ENCODE measurements at places on chromosomes 4 and X.

DNA sequence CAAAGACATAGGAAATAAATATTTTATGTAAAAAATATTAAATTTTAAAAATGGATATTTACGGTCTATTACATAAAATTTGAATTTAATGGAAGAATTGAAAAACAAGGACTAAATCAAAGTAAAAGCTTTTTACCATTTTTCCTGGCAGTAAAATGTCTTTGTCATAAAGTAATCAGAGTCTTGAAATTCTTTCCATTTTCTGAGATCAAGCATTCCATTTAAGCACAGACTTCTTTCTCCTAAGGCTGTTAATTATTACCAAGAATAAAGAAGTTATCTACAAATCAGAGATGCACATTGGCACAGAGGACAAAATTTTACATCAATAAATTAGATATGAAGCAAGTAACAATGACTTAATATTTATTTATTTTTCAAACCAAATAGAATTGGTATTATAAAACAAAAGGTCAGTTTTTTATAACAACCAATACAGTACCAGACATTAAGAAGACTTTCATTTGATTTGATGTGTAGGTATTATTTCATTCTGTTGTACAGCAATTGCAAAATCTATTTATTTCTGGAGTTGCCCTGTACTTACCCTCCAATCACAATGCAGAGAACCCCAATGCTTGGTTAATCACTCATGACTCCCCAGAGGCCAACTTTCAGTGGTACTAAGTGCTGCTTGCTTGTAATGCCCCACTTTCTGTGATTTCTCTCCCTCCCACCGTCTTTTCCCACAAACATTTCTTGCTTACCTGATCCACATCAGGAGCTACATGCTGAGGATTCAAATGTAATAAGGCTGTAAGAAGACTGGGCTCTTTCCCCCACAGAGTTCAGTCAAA lies 254.6 kb downstream of the GASK1B start:
- no peak for DNase-seq

DNA sequence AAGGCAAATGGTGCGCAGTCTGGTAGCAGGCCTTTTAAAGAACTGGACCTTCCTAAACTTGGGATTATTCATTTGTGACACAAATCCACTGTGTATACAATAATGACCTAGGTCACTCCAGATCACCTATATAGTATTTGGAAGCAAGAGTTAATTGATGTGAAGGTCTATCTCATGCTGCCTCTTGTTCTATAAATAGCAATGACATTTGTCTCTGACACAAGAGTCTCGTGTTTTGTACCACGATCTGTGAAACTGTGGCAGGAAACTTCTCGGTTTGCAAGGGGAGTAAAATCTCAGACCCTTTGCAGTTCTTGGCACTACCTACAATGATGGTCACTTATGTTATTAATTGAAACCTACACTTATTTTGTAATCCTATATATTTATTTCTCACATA lies 1408.4 kb downstream of the PCDH7 start:
- DNase-seq: no peak

GRCh38 chrX:69314436-69315348 lies 149.4 kb upstream of the PJA1 start:
- no peak for DNase-seq

GRCh38 chrX:873016-873415 lies 242.4 kb downstream of the SHOX start:
- DNase-seq: no peak

DNA sequence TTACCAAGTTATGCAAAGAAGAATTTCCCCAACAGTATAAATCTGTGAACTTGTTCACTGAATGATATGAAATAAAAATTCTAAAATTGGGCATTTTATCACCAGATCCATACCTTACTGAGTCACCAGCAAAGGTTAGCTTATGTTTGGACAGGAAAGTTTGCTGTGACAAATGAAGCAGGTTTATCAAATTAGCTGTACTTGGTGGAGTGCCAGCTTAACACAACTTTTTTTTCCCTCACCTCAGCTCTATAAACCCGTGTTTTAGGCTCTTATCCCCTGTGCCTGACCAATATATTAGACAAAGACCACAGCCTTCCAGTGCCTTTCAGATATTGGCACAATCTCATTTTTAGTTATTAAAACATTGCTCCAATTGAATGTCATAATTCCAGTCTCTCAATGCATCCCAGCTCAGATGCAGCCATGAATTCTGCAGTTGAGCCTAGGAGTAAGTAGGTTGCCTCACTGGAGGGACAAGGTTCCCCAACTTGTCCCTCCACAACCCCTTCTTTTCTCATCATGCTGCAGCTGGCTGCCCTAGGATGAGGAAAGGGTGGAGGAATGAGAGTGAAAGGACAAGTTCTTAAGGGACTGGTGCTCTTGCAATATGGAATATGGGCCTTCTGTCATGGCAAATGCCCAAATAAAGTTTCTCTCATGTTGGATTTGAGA lies 27.0 kb upstream of the PDGFC start:
- DNase-seq: no peak

GRCh38 chrX:153926858-153927671 lies 1.0 kb upstream of the ARHGAP4 start:
- DNase-seq: peak; percentile 91

DNA sequence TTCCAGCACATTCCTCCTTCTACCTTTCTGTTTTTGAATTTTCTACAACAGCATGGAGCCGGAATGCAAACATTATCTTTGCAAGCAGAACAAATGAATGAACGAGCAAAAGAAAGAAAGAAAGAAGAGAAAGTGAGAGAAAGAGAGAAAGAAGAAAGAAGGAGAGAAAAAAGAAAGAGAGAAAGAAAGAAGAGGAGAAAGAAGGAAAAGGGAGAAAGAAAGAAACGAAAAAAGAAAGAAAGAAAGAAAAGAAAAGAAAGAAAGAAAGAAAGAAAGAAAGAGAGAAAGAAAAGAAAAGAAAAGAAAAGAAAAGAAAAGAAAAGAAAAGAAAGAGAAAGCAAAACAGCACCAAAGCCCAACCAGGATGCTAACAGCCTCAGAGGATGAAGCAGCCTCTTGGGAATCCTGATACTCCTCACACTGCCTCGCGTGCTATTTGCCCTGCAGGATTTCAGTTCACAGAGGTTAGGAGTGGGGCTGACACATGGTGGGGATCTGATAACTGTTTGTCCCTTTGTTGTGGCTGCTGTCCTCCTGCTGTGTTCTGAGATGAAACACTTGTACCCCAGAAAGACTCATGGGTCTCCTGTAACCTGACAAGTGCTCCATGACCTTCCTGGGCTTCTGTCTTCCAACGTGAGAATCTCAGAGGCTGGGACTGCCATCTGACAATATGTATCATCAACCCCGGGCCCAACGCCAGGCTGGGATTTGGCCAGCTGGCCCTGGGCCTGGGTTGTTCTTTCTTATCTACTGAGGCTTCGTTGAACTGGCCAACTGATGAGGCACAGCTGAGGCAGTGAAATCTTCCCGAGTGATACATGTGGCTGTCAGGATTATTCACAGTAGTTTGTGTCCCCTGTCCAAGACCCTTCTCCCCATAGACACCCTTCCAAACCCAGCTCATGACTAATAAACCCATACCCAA lies 61.0 kb downstream of the SEPSECS start:
- DNase-seq: no peak

GRCh38 chrX:108640817-108641216 lies 95.5 kb downstream of the IRS4 start:
- no peak for DNase-seq

- DNase-seq: no peak
Observed at GRCh38 chr4:137572647-137573046, 40.4 kb upstream of the PCDH18 start.

DNA sequence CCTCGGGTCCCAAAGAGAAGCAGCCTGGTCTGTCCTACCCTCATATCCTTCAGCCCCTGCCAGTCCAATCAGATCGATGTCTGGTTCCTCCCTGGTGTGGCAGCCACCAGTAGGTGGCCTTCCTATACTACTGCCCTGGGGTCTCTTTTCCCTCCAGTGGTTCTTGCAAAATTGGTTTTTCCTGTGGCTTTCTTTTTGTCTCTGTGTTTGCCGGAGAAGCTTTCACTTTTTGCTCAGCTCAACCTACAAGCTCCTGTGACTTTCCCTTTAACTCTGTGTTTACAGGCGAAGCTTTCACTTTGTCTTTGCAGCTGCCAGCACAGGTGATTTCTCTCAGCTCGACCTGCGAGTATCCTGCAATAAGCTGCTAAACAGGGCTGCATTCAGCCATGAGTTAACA lies 46.8 kb downstream of the UGT2A3 start:
- no peak for DNase-seq

GRCh38 chrX:56618323-56618722 lies 54.9 kb downstream of the UBQLN2 start:
- DNase-seq: no peak

DNA sequence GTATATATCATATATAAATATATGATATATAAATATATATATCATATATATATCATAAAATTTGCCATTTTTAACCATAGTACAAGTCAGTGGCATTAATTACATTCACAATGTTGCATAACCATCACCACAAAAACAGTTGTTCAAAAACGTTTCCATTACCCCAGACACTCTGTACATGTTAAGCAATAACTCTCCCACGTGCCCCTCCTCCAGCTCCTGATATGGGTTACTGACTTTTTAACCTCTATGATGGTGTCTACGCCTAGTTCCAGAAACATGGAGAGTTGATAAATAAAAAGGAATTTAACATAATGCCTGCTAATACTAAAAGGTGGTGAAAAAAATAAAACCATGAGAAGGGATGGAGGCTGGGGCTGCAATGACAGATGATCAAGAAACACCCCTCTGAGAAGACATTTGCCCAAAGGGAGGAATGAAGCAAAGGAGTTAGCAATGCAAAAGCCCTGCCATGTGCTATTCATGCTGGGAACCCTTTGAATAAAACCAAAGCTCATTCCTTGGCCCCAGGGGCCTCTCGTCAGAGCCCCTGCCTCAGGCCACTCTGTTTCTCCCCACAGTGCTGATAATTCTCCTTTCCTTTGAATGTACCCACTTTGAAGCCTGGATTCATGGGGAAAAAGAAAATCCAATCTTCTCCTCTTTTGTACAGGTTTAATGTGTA lies 144.3 kb downstream of the NWD2 start:
- DNase-seq: no peak

DNA sequence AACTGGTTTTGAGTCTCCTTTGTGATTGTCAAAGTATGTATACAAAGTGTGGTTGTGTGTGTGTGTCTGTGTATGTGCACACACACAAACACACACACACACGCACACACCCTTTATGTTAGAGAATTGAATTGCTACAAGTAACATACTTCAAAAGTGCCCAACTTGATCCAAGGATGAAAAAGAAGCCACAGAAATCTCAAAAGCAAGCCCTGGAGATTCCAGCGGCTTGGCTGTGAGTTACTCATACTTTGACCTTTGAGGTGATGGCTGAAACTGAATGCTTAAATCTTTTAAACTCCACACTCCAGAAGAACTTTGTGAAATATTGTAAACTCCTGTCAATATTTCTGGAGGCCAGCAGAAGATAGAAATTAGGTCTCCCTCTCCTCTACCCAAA lies 168.4 kb upstream of the NRK start:
- DNase-seq: no peak

- no peak for DNase-seq
Observed at GRCh38 chr4:92163348-92163747, 140.4 kb upstream of the GRID2 start.

- no peak for DNase-seq
Observed at GRCh38 chr4:154010371-154010770, 221.5 kb upstream of the SFRP2 start.

DNA sequence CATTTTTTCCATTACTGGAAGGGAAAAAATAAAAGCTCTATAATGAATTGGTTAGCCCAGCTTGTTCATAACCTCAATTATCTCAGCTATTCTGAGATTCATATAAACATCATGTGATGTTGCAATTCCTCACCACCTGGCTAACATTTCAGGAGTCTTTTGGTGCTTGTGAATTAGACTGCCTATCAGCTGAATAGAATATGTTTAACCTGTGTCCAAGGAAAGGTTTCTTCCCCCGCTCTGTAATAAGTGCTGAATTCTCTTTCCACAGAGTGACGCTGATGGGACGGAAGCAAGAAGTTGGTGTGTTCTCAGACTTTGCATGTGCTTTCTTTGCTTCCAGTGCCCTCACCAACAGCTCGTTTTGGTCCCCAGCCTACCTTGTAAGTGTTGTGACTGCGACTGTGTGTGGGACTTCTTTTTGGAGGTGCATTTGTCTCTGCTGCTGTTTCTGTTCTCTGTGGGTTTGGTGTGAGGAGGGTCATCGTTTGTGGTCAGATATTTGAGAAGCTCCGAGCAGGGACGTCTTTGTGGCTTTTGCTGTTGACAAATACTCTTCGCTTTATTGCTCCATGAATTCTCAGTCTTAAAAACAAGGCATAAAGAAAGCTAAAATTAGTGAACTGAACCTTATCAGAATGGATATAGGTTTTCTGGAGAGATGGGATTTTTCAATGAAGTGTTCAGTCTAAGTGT lies 61.7 kb downstream of the PPARGC1A start:
- no peak for DNase-seq

DNA sequence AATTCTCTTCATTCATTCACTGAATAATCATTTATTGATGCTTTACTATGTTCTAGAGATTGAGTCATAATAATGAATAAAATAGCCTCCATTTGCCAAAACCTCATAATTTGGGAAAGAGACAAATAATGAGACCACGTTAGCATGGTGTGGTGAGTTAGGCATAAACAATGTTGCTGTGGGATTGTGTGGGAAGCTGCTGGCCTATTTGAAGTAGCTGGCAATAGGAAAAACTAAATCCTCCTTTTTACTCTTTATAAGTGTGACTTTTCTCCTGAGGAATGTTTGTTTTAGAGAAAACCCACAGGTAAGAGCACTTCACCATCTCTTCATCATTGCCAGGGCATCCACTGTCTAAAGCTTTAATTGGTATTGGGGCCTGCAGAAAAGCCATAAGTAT lies 95.3 kb downstream of the AREG start:
- no peak for DNase-seq

GRCh38 chrX:111410590-111411078 lies 1.4 kb downstream of the DCX start:
- no peak for DNase-seq

DNA sequence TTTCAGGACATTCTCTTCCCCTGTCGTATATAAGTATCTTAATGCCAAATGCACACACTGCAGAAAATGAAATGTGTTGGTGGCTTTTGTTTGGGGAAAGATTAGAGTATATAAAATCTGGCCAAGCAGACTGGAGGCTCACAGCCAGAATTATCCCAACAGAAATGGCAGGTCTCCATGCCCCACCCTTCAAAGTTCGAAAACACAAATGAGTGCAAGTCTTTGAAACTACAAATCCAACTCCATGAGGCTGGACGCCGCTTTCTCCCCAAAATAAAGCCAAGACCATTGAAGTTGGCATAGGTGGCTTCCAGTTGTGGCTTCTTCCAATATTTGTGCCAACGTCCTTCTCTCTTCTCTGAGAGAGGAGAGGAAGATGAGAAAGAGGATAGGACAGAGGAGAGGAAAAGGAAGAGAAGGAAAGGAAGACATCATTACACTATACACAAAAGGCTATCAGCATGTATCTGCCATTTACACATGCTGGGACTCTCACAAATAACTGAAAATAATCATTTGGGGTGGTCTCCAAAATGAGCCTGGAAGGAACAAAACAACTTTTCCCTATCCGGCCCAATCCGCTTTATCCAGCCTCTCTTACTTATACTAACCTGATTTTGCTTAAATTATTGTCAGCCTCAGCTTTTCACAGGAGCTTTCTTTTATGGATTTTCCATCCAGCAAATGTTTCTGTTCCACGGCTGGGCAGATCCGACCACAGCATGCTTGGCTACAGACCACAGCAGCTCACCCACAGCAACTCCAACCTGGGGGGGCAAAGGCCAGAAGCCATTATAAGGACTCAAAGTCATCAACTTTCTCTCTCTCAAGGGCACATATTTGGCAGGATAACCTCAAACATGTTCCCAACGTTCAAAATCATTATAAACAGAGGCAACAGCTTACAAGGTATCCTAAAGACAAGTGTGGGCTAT lies 71.7 kb downstream of the APBB2 start:
- no peak for DNase-seq

Measured in CD4-positive, alpha-beta T cell treated with Interleukin-15 for 1 hour (primary cell).